Brain (organoid and tissue), 16 donors: ENCODE measurements at places on chromosomes 1 and 21.

DNA sequence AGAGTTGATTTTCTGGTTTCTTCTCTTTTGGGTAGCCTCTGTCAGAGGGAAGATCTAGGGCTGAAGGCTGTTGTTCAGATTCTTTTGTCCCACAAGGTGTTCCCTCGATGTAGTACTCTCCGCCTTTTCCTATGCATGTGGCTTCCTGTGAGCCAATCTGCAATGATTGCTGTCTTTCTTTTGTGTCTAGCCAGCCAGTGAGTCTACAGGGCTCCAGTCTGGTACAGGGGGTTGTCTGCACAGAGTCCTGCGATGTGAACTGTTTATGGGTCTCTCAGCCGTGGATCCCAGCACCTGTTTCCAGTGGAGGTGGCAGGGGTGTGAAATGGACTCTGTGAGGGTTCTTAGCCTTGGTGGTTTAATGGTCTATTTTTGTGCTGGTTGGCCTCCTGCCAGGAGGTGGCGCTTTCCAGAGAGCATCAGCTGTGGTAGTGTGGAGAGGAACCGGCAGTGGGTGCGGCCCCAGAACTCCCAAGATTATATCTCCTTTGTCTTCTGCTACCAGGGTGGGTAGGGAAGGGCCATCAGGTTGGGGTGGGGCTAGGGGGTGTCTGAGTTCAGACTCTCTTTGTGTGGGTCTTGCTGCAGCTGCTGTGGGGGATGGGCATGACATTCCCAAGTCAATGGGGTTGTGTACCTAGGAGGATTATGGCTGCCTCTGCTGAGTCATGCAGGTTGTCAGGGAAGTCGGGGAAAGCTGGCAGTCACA, 81.3 kb upstream of the C21orf91 start:
- DNase-seq: no peak

- DNase-seq: no peak
These were observed 2.7 kb downstream of the ARHGEF11 start for GRCh38 chr1:157042846-157043245.

DNA sequence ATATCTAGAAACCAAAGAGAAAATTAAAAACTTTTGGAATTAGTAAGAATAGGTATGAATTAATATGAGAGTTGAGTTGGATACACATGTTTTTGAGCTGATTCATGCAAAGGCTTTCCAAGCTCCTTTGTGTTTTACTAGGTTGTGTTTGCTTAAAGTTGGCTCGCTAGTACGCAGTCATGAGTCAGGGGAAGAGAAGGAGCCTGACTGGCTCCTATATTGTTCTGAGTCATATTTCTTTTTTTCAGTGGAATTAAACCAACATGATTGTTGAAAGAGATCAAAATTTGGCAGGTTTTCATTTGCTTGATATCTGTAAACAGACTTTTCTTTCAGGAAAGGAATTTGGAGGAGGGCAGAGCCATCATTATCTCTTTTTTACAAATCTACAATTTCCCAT, 66.7 kb downstream of the MAGI3 start:
- DNase-seq: no peak

- no peak for DNase-seq
These were observed 316.0 kb downstream of the VAV3 start for GRCh38 chr1:107649023-107649422.
